Hematopoietic multipotent progenitor cell treated with erythropoietin and hydrocortisone succinate and interleukin-3 and kit ligand, for 6 days (in vitro differentiated cells): ENCODE measurements at places on chromosomes 7 and 10.
A peak's percentile ranks its signal among the peaks of the same experiment; 100 is the strongest.

GRCh38 chr7:75611557-75612178 is 119.5 kb downstream of the SPDYE5 start:
- no peak for DNase-seq

- DNase-seq = no peak
Observed at GRCh38 chr10:60960913-60961312, 16.9 kb upstream of the RHOBTB1 start.

DNA sequence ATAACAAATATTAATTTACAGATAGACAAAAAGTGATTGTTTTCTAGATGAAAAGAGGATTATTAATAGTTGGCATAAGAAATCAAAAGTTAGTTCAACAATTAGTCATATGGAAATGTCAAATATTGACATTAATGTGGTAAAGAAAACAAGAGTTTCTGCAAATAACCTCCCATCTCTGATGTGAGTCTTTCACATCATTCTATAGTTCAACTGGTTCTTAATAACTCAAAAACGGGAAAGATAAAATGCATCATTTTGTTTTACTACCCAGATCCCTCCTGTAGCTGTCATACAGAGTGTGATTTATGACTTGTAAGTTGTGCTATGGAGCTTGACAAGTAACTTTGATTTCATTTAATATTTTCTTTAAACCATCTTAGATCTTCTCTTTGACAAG is 594.8 kb downstream of the ZWINT start:
- DNase-seq = no peak

DNA sequence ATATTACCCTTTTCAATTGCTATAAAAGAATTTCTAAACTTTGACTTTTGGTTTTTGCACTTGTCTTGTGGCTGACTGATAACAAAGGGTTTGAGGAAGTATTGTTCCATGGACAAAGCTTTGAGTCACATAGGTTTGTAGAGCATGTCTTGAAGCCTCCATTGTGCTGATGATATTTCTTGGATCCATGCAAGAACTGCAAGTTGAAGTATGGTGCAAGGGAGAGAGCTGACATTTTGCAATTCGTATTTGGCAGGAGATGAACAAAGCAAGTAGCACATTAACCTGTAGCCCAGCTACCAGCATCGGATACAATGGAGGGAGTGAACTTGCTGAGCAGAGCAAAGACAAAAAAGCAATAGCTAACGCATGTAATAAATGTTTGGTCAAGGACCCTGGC is 23.4 kb downstream of the MGAM2 start:
- peak; percentile 59 for DNase-seq

DNA sequence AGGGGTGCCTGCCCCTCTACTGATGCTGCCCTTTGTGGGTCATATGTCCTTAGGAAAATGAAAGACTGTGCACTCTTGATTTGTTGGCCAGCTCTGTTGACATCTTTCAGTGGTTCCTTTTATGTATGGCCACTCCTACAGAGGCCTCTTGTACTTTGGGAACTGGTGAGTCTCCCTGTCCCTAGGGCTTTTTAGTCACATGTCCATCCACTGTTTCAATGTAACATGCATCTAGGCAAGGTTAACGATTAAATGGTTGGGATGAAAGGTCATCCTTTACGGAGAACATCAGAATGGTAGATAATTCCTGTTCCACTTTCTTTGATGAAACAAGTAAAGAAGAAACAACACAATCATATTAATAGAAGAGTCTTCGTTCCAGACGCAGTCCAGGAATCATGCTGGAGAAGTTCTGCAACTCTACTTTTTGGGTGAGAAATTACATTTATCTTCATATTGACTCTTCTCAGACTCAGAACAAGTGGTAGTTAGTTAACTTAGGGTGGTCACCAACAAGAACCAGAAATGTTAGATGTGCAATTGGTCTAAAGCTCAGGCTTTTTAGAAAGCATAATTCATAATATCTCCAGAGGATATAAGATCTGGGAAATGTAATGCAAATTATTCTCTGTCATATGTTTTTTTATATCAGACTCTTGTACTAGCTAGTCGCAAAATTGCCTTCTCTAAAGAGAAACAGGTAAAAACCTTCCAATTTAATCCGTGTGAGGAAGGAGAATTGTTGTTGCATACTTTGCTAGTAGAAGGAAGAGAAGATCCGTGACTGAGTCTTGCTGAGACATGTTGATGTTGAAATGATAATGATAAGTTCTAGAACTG is at the start of gene ABCC2:
Gene ABCC2, plus strand, starts transcription at position 194 of the 840 bp plus-strand sequence. Its CDS starts 205 bp downstream, at position 399.
- DNase-seq = no peak

- no peak for DNase-seq
Observed at GRCh38 chr7:141573511-141573910, 22.3 kb downstream of the AGK start.

GRCh38 chr10:98376485-98376884 is 38.5 kb downstream of the PYROXD2 start:
- DNase-seq = no peak

GRCh38 chr7:91383905-91384274 is 119.7 kb downstream of the FZD1 start:
- DNase-seq = no peak
